ENCODE measurements at places on chromosomes 2 and 18.

DNA sequence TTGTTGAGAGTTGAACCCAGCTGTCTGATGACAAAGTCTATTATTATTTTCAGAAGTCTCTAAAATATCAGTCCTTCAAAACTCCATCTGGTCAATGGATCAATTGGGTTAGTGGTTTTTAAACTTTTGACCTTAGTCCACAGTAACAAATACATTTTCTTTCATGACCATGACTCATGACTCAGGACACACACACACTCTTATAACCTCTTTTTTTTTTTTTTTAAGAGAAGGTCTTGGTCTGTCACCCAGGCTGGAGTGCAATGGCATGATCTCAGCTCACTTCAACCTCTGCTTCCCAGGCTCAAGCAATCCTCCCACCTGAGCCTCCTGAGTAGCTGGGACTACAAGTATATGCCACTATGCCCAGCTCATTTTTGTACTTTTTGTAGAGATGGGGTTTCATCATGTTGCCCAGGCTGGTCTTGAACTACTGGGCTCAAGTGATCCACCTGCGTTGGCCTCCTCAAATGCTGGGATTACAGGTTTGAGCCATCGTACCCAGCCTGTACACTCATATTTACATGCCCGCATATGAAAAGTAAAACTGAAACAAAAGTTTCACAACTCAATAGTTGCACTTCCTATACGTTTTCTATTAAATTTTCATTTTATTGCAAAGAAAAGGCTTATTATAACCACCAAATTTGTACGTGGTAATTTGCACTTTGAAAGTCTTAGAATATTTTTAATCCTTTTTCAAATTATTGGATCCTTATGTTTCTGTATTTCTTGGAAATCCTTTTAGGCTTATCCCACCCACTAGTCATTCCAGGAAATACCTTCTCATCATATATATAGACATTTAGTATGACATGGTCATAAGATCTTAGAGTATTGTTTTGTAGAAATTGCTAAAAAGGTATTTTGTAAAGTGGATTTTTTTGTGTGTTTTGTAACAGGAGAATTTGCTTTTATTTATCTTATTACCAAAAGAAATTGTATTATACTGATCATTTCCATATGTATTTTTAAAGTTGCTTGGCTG is 199.0 kb downstream of the LPIN1 start:
- DNase-seq, result no peak

GRCh38 chr2:143085125-143085784 is 44.0 kb upstream of the ARHGAP15 start:
- no peak for DNase-seq

DNA sequence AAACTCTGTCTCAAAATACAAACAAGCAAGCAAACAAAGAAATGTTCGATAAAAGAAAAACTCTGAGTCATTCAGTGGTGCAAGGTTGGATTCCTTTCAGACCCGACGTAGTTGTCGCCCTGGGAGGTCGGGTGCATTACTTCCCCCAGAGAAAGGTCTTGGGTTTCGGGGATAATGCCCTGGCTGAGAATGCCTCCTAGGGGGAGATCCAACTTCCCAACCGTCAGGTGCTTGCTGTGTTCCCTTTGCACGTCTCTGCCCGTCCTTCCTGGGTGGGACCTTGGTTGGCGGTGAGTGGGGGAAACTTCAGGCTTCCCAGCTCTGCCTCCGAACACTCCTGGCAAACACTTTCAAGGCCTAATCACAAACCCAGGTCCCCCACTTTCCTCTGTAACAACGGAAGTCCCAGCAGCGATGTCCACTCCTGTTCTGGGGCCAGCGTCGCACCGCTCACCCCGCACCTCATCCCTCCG is 609 bp downstream of the TPGS2 start:
- peak; percentile 73 for DNase-seq

GRCh38 chr2:229920011-229920641 is 1.7 kb downstream of the TRIP12 start:
- DNase-seq, result no peak

GRCh38 chr18:32881009-32881408 is 108.2 kb upstream of the KLHL14 start:
- no peak for DNase-seq

GRCh38 chr2:14428056-14428455 is 204.5 kb upstream of the LRATD1 start:
- no peak for DNase-seq

- DNase-seq, result no peak
These were observed 42.0 kb upstream of the MYL1 start for GRCh38 chr2:210356944-210357343.

DNA sequence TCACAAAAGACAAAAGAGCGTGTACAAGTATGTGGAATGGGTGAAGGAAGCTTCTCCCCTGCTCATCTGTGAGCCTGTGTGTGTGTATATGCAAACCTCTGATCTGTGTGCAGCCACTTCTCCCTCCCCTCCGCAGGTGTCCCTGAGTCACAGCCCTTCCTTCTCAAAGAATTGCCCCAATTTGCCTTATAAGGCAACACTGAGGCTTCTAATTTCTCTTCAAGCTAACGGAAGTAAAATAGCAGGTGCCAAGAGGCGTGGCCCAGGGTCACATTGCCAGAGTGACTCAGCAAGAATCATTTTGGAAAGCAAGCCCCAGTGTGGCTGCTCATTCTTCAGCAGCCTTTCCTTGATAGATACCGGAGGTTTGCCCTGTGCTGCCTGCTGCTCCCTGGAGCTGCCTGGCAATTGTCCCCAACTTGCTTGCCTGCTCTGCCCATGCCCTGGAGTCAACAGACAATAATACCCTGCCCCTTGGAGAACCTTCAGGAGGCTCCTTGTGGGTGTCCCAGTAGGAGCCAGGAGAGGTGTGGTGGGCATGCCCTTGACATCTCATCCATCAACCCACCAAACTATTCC is 37.3 kb upstream of the BMP10 start:
- DNase-seq, result no peak

DNA sequence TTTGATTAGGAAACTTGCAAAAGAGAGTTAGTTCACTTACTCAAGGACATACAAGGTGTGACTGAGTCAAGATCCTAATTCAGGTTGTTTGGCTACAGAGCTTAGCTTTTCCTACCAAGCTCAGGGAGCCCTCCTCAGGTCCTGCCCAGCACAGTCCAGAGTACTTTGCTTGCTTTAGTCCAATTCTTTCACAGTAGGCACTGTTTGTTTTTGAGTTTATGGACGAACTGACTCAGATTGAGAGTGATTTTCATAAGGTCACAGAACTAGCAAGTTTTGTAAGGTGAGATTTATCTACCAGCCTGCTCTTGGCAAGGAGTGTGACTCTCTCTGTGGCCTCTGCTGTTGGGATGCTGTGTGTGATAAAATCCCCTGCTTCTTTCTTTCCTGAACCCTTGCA is 310.5 kb downstream of the PTPRM start:
- DNase-seq, result no peak

- no peak for DNase-seq
These were observed 32.8 kb downstream of the FOSL2 start for GRCh38 chr2:28425464-28425835.

DNA sequence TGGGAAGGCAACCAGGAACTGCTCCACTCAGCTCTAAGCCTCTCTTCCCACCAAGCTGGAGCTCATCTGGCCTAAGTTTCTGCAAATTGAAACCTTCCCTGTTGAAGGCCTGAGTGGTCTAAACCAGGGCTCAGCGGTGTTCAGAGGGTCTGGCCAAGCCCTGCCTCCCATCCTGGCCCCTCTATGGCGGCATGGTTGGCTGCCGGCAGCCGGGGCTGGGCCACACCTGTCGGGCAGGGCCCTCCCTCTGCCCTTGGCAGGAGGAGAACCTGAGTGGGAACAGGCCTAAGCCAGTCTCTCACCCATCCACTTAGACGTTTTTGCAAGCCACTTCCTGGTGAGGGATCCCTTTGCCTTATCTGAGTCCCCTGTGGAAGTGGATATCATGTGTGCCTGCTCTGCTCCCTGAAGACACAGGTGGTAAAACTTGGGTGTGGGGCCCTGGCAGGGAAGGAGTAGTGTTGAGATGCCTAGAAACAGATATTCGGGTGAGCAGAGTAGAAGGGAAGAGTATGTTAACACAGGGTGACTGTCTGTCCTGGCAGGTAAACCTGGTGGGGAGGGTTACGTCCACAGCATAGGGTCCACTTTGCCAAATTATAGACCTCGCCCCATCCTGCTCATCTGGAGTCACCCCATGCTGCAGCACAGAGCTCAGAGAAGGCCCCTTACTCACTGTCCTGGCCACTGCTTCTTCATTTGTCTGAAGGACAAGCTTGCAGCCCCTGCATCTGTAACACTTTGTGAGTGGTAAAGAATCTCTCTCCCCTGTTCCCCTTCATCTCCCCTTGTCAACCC is 63.0 kb upstream of the SIX2 start:
- DNase-seq, result peak; percentile 34

GRCh38 chr2:233351423-233351822 is 2.9 kb upstream of the DGKD start:
- DNase-seq, result no peak

DNA sequence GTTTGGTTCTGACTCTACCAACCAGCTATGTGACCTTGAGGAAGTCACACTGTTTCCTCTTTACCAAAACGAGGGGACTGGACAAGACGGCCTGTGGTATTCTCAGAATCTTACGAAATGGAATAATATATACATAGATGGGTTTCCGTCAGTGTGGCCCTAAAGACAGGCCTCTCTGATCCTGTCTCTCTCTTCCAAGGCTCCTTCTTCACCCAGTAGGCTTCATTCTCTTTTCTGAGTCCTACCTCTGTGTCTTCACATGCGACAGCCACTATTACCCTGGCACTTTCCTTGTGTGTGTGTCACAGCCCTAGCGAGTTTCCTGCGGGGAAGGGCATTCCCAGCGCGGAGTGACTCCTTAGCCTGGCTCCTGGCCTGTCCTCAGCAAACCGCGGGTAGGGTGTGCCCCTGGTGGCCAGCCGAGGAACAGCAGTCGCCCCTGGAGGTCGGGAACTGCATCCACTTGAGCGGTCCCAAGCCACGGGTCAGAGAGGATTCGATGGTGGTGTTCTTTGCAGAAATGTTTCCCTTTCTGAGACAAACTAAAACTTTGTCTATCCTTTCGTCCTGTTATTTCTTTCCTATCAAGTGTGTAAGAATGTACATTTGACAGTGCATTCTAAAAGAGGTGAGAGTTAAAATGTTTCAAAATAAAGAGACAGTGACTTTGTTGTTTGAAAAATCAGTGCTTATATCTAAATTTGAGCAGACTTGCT is 63.3 kb downstream of the RAB31 start:
- DNase-seq, result peak; percentile 85

DNA sequence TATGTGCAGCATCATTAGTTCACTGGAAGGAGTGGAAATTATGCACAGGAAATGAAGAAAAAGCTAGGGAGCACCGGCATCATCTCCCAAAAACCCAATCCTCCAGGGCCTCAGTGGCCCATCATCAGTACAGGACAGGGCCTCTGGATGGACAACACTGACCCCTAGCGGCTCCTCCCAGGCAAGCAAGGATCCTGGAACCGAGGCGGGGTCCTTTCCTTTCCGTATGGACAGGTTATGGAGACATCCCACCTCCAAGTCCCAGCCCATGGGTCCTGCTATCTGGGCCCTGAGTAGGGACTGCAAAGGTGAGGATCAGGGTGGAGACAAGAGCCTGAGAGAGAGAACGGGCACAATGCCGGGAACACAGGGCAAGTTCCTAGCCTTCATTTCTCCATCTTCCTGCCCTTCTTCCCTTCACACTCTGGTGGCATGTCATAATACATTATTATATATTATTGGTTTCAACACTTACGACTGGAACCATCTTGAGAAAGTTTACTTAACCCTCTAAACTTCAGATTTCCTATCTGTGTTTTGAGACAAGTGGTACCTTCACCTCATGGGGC is 68.2 kb downstream of the ZNF516 start:
- peak; percentile 61 for DNase-seq

All from left forelimb (tissue), 1 donor.